ENCODE measurements at places on chromosomes 11 and 22. TPM values are rescaled to one million over a fixed set of nuclear protein-coding genes. Genes with fewer than 3 reads are reported as not detected.

The C11orf97 gene
- total RNA-seq: not detected

The ACR gene
- total RNA-seq: not detected

The SYTL2 gene
- total RNA-seq: 53.6 TPM

The OR51E2 gene
- 2.1 TPM for total RNA-seq

The TMEM218 gene
- total RNA-seq: 46.2 TPM

The USP2 gene
- 24.4 TPM for total RNA-seq
